Activated CD8-positive, alpha-beta T cell treated with anti-CD3 and anti-CD28 coated beads for 36 hours (primary cell): ENCODE measurements at places on chromosomes 7 and 10. TPM values are rescaled to one million over a fixed set of nuclear protein-coding genes. Genes with fewer than 3 reads are reported as not detected.

OR2A12 gene
- total RNA-seq = not detected

PALD1 gene
- total RNA-seq = 6.6 TPM

C10orf90 gene
- total RNA-seq = not detected

ZKSCAN5 gene
- total RNA-seq = 7.6 TPM

NKX1-2 gene
- total RNA-seq = not detected

- no peak overlapping the region for H3K4me3 ChIP-seq
- H3K4me1 ChIP-seq = peaks cover 14% of the 10 kb centered on the region
- peaks cover 4% of the 10 kb centered on the region for H3K27me3 ChIP-seq
- H3K27ac ChIP-seq = no peak overlapping the region
- H3K36me3 ChIP-seq = peaks cover 20% of the 10 kb centered on the region
These were observed 3.2 kb upstream of the DUSP5 start for GRCh38 chr10:110494532-110494931.

DNA sequence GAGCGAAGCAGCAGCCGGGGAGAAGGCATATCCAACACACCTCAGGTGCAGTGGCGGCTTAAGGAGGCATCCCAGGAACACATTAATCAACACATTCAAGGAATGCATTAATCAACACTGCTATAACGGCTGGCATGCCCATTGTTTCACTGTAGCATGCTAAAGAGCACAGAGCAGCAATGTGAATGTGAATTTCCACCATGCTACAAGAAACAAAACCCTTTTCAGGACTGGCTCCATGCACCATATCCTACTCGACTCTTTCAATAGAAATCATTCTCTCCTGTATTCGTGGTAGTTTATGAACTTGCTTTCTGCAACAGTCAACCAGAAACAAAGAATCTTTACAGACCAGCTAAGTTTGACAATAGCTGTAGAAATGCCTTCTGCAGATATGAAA lies 149.0 kb downstream of the NRCAM start:
- H3K4me3 ChIP-seq = no peak overlapping the region
- H3K27ac ChIP-seq = no peak overlapping the region
- no peak for DNase-seq
- no peaks in the 10 kb centered on the region for H3K36me3 ChIP-seq

- peak; percentile 44 for DNase-seq
- H3K27me3 ChIP-seq = peaks cover 13% of the 10 kb centered on the region
- no peak overlapping the region for H3K4me3 ChIP-seq
- peaks cover 2% of the 10 kb centered on the region for H3K4me1 ChIP-seq
These were observed 18.0 kb downstream of the CAMK2B start for GRCh38 chr7:44307301-44307900.

DNA sequence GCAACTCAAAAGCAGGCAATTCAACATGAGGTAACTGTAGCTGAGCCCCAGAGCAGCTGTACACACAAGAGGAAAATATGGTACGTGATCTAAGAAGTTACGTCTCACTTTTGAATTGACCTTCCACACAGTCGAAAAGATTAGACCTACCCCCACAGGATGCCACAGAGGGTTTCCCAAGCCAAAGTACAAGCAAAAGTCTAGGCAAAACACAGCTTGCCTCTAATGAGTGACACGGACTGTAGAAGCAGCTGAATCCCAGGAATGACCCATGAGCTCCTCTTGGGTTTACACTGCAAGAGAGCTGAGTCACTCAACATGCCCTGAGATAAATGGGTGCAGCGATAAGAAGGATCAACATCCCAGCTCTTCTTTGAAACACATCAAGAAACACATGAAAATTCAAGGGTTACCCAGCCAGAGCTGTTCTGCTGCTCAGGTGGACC lies 9.8 kb downstream of the CREB3L2 start:
- no peak for DNase-seq
- H3K27me3 ChIP-seq = no peaks in the 10 kb centered on the region
- H3K36me3 ChIP-seq = peaks cover 14% of the 10 kb centered on the region
- no peak overlapping the region for H3K4me3 ChIP-seq

- peaks cover 1% of the 10 kb centered on the region for H3K36me3 ChIP-seq
- peaks cover 3% of the 10 kb centered on the region for H3K27me3 ChIP-seq
- H3K4me3 ChIP-seq = no peak overlapping the region
- H3K4me1 ChIP-seq = no peaks in the 10 kb centered on the region
- no peak for DNase-seq
These were observed 50.8 kb upstream of the PDZD8 start for GRCh38 chr10:117425974-117426566.

DNA sequence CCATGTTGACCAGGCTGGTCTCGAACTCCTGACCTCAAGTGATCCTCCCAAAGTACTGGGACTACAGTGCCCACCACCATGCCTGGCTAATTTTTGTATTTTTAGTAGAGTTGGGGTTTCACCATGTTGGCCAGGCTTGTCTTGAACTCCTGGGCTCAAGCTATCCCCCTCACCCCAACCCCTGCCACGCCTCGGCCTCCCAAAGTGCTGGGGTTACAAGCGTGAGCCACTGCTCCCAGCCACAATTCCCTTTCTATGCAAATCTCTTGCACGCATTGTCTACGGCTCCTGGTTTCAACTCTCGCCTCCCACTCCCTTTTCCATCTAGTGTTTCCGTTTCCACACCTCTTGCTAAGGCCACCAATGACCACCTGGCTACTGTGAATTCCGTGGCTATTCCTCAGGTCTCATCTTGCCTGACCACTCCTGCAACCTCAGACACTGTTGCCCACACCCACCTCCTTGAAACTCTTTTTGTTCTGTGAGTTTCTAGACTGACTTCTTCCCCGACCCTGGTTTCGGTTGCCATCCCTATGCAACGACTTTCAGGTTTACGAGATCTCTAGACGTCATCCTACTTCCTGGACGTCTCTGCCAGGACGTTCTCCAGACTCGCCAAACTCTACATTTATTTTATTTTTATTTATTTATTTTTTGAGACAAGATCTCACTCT lies 3.4 kb downstream of the CLDN3 start:
- H3K4me1 ChIP-seq = peaks cover 6% of the 10 kb centered on the region
- H3K27ac ChIP-seq = no peak overlapping the region
- no peak overlapping the region for H3K4me3 ChIP-seq
